Stimulated activated CD4-positive, alpha-beta T cell treated with anti-CD3 and anti-CD28 coated beads, Interleukin-2, amount 100 ng/mL, for 4 hours (primary cell): ENCODE measurements at places on chromosomes 1 and 21.

- DNase-seq, result no peak
Observed at GRCh38 chr1:204826970-204827369, 43.7 kb upstream of the NFASC start.

DNA sequence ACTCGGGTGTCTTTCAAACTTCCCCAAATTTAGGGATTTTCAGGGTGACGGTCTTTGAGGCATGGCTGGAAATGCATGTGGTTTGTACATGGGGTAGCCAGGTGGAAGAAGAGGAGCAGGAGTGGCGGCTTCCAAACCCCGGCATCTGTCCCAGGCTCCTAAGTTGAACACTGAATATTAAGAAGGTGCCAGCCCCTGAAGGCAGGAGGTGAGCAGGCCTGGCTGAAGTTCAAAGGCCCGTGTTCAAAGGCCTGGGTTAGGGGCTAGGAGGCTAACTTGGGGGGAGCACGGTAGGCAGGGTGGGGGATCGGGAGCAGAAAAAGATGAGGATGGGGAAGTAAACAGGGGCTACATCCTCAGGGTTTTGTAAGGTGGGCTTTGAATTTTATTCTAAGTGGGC, 42.8 kb downstream of the ELK4 start:
- DNase-seq, result no peak

DNA sequence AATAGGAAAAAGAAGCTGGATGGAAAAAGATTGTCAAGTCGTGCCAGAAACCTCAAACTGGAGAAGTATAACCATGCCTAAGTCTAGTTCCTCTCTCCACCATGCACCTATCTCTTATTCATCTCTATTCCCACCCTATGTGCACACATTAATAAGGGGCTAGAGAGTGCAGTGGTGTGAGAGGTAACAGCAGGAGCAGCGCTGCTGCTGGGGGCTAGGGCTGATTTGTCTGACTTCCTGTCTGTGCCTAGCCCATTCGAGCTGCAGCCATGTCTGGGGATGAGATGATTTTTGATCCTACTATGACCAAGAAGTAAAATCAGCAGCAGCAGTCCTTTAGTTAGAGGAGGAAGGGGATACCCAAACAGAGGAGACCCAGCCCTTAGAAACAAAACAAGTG, 43.0 kb downstream of the TRIM33 start:
- no peak for DNase-seq

- DNase-seq, result no peak
Observed at GRCh38 chr1:20191266-20191825, 5.0 kb upstream of the PLA2G2C start.

- no peak for DNase-seq
Observed at GRCh38 chr1:148160343-148161052, 8.4 kb upstream of the NBPF11 start.

GRCh38 chr1:247408100-247408499, 7.9 kb upstream of the NLRP3 start:
- DNase-seq, result no peak

GRCh38 chr1:36342426-36343185, 19.2 kb upstream of the EVA1B start:
- peak; percentile 51 for DNase-seq

GRCh38 chr1:206737729-206738201, 32.8 kb upstream of the IL19 start:
- no peak for DNase-seq

- DNase-seq, result no peak
Observed at GRCh38 chr1:221162939-221163338, 283.7 kb downstream of the HLX start.

GRCh38 chr1:161772397-161772796, 6.3 kb downstream of the ATF6 start:
- DNase-seq, result no peak
